ENCODE measurements at places on chromosomes 6 and 20. TPM values are rescaled to one million over a fixed set of nuclear protein-coding genes. Genes with fewer than 3 reads are reported as not detected.
A peak's percentile ranks its signal among the peaks of the same experiment; 100 is the strongest.

The LAMP5 gene
- total RNA-seq, result not detected

DNA sequence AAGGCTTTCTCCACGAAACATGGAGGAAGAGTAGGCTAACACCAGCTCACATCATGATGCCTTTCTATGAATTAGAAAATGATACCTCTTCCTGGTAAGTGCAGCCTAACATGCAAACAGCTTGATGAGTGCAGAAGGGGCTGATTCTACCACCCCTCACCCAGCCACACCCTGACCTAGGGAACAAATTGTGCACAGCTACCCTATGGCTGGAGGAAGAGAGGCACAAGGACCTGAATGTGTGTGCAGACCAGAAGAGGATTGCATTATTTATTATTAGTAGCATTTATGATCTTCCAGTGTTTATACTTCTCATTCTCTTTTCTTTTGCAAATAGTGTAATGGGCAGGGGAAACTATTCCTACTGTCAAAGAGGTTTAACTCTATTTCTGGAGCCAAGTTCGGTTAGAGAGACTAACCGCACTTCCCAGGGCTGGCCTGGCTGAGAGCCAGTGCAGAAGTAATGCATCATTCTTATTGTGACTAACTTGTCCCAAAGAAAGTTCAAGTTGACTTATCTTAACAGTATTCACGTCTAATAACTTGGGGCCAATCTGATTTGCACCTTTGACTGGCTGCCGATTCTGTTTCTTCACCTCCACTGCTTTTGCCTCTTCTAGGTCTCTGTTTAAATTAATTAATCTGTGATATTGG lies 237.5 kb downstream of the CD83 start:
- peak; percentile 50 for DNase-seq

DNA sequence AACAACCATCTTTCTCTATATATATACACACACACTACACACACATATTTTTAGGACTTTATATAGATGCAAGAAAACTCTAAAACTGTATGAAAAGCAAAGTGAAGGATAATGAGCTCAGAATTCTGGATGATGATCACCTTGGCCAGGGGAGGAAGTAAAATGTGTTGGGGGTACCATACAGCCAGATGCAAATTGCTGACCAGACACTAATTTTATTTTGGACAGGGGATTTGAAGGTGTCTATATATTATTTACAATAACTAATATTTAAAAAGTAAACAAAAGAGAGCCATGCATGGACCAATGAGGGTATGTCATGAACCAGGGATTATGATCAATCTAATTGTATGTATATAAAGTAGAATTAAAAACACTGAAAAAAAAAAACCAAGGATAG lies 19.8 kb upstream of the TBC1D22B start:
- no peak for DNase-seq

The EYA2 gene
- total RNA-seq, result 4.0 TPM

DNA sequence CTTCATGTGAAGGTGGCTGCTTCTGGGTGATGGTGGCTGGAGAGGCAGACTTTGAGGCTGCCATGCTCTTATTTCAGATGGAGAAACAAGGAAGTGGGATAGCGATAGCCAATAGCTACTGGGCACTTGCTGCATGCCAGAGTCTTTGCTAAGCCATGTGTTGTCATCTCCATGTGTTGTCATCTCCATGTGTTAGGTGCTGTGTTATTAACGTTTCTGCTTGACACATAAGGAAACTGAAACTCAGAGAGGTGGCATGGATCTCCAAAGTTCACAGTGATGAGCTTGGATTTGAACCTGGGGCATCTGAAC lies 16.9 kb downstream of the KIAA1755 start:
- no peak for DNase-seq

- no peak for DNase-seq
Measured at GRCh38 chr6:168909288-168909687, 344.4 kb downstream of the THBS2 start.

- DNase-seq, result no peak
Measured at GRCh38 chr6:90388395-90388794, 91.8 kb upstream of the BACH2 start.

The IPCEF1 gene
- 0.24 TPM for total RNA-seq

The TNNC2 gene
- total RNA-seq, result 1,390 TPM

- DNase-seq, result no peak
Measured at GRCh38 chr6:67633058-67633457, 1002.0 kb upstream of the ADGRB3 start.

DNA sequence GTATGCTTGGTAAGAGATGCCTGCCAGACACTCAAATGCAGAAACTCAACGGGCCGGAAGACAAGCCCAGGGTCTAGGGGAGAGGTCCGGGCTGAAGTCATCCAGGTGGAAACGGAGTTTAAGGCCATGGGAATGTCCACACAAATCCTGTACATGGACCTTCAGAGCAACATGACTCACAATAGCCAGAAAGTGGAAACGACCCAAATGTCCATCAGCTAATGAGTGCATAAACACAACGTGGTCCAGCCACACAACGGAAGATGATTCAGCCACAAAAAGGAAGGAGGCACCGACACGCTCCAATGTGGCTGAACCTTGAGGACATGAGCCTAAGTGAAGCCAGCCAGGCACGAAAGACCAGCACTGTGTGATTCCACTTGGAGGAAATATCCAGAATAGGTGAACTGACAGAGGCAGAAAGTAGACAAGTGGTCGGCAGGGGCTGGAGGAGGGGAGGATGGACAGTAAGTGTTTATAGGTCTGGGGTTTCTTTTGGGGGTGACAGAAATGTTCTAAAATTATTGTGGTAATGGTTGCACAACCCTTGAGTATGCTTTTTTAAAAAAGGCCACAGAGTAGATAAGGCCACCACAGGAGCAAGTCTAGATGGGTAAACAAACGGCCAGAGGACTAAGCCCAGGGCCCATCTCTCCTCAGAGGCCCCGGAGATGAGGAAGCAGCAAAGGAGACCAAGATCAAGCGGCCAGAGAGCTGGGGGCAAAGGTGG lies 105.6 kb downstream of the PREX1 start:
- DNase-seq, result no peak

- no peak for DNase-seq
Measured at GRCh38 chr6:47084610-47085009, 42.5 kb upstream of the ADGRF1 start.

DNA sequence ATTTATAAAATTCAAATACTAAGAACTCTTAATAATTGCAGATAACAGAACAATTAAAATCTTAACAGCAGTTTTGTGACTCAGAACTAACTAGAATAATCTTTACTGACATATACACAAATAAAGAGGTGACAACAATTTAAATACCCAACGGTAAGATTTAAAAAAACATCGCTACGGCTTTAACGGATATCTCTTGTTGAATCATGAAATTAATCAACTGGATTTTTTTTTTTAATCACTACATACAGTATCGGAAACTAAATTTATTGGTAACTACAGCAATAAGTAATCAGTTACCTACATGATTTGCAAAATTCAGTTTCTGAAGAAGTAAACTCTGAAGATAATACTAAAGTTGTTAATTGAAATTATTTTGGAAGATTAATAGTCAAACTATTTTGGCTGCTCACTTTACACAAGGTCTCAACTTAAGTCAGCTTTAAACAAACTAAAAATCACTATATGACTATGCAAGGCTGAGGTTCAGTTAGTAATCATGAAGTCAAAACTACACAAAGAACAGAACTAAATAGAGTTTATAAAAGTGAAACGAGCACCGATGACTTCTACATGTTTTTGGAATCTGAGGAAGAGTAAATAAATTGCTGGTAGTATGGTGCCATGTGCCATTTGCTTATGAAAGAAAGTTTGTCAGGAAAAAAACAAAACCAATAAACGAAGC lies 128.8 kb downstream of the HUS1B start:
- no peak for DNase-seq

DNA sequence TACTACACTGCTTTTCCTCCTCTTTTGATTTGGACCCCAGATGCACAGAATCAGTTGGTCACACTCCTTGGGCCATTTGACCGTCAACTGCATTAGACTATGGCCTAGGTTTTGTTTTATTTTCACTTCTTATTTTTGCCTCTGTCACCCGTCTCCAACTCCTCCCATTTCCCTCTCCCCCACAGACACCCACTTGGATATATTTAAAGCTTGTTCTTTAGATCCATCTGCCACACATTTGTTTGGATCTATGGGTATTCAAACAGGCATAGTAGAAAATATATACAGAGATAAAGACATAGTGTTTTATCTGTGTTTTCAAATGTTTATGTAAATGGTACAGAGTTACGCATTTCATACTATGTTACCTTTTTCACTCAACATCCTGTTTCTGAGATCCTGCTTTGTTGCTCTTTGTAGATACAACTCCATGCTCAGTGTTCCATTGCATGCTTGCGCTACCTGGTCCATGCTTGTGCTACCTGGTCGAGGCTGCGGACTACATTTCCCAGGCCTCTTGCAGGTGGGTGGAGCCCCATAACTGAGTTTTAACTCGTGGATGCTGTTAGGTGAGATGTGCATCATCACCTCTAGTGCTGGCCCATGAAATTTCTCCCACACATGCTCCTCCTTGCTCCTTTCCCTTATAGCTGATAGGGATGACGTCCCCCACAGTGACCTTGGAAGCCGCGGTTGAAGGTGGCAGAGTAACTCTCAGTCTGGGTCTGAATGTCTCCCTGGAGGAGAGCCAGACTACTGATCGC lies 11.5 kb upstream of the PREX1 start:
- DNase-seq, result no peak

The LY6G6C gene
- not detected for total RNA-seq

DNA sequence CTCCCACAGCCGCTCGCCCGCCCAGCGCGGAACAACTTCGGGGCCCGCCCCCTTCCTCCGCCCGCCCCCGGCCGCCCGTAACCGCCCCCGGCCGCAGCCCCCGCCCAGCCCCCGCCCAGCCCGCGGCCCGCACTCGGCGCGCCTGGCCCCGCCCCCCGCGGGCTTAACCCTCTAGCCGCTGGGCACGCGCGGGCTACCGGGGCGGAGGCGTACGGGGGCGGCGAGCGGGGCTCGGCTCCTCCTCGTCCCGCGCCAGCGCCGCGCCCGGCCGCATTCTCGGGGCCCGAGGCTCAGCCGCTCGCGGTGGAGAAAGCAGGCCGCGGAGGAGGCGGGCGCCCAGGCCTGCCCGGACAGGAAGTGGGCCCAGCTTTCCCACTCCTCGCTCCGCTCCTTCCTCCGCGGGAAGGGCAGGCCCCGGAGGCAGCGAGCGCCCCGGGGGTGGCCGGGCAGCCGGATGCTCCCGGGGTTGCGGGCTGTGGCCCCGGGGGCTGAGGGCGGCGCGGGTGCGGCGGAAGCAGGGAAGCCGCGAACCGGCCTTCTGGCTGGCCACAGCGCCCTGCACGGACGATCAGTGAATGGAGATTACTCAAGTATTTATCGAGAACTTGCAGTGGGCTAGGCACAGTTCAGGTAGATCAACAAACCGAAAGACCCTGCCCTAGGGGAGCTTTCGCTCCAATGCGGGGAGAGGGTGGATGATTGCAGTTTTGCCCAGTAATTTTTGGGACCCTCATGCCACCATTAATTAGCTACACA lies at the start of gene TRAM2:
TSS of gene TRAM2 (minus strand) at position 39 of the 756 bp plus-strand sequence. CDS start 145 bp downstream, outside the sequence.
- DNase-seq, result peak; percentile 92

The TFAP2B gene
- total RNA-seq, result not detected

DNA sequence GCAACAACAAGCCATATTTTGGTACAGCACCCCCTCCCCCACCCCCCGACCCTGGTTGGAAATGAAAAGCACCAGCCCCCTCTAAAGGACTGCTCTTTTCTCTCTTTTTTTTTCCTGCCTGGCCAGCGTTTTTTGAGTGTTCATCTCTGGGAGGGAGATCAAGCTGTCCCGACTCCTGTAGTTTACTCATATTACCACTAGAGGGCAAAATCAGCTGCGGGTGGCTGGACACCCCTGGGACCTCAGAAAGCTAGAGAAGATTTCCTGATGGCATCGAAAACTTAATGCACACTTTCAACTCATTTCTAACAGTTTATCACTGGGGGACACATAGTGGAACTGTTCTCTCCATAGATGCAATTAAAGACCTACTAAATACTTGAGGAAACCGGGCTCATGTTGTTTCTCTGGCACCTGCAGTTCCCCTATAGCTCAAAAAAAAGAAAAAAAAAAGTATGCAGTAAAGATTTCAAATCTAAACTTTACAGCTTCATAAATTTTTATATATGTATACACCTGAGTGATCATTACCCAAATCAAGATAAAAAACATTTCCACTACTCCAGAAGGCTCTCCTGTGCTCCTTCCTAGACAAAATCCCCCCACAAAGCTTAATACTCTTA lies 24.4 kb downstream of the CNBD2 start:
- no peak for DNase-seq

DNA sequence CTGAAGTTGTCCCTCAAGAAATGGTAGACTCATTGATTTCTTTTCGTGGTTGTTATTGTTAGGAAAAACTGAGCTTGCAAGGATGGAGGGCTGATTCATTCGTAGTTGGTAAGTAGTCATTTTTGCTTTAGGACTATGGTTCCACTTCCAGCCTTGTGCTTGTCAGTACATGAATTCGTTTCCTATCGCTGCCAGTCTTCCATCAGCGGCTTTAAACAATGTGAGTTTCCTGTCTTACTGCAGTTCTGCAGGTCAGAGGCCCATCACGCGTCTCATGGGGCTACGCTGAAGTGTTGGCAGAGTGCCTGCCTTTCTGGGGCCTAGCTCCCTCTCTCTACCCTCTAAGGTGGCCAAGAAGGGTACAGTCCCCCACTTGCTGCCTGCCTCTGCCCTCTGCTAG lies 11.4 kb upstream of the MDFI start:
- DNase-seq, result no peak

- DNase-seq, result no peak
Measured at GRCh38 chr20:62694868-62695267, 13.8 kb upstream of the NTSR1 start.

DNA sequence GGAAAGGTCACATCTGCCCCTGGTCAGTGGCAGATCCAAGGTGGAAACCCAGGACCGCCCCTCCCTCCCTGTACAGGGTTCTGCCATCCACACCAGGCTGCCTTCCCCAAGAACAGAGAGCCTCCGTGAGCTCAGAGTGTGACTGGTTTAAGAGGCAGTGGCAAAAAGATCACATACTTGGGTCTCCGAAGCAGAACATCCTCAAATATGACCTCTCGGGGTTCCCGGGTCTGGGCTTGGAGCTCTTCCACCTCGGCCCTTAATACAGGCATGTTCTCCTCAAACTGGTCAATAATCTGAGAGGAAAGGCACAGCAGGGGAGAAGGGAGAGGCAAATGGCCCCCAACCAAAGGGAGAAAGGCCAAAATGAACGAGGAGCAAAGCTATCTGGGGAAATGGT lies 14.8 kb downstream of the C20orf96 start:
- no peak for DNase-seq

DNA sequence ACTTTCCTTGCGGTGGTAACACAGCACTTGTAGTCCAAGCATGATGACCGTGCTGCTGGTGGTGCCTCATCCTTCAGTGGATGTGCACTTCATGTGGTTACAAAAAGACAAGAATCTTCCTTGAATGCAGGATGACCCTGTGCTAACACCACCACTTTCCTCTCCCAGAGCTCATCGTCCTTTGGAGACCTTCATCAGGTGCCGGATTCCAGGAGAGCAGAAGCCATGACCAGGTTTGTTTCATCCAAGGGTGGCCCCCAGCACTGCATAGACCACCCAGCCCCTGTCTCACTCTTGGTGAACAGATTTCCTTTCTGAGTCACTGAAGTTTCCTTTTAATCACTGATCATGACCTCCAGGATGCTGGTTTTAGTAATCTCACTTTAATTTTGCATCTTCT lies 101.2 kb upstream of the SYNDIG1 start:
- no peak for DNase-seq

GRCh38 chr20:24102290-24102689 lies 113.7 kb upstream of the GGTLC1 start:
- no peak for DNase-seq

The WASF1 gene
- 0.97 TPM for total RNA-seq

Data from psoas muscle (tissue), 8 donors.